Fibroblast of skin of right quadriceps (primary cell): ENCODE measurements at places on chromosomes 7 and 10.

GRCh38 chr7:76267107-76267893, 35.2 kb upstream of the HSPB1 start:
- DNase-seq: no peak

GRCh38 chr7:130883928-130884327, 149.9 kb upstream of the KLF14 start:
- no peak for DNase-seq

GRCh38 chr10:118315629-118316028, 26.5 kb downstream of the FAM204A start:
- DNase-seq: no peak

DNA sequence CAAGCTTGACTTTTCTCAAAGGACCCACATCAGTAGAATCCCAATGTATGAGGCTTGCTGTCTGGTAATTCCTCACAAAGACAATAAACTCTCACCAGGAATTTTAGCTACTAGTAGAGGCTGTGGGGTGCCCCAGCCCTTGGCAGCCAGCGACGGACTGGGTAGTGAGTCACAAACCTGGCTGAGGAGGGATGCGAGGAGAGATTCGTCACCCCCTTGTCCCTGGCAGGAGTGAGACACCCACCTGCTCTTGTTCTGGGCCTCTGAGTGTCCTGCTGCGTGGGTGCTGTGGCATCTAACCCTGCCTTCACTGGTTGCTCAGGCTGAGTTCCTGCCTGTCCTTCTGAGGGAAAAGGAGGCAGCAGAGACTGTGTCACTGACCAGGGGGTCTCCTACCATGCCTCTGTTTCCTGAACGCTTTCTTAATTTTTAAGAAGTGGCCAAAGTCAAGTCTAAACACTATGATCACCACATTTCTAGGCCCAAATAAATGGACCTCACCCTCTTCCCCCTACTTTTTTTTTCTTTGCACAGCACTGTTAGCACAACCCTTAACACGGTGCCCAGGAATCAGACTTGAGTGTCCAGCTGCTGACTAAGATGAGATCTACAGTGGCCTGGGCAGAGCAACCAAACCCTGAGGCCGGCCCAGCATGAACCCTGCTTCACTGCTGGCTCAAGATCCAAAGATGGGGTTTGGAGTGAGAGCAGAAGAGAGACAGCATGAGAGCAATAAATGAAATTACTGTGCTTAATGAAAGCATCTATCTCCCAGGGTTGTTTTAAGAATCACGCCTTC, 146.4 kb downstream of the ANLN start:
- DNase-seq: no peak
